ENCODE measurements at places on chromosomes 13 and 19. TPM values are rescaled to one million over a fixed set of nuclear protein-coding genes. Genes with fewer than 3 reads are reported as not detected.
A peak's percentile ranks its signal among the peaks of the same experiment; 100 is the strongest.

GRCh38 chr19:13938301-13939064 lies at the start of gene PODNL1:
PODNL1 (minus strand) TSS chr19:13938417; CDS start chr19:13938181, 236 bp downstream.
- peaks cover 24% of the 10 kb centered on the region for H3K27me3 ChIP-seq
- H3K4me3 ChIP-seq, result no peak within 1 kb of the TSS
- DNase-seq, result no peak
- H3K36me3 ChIP-seq, result no peaks in the 10 kb centered on the region
- no peaks in the 10 kb centered on the region for H3K4me1 ChIP-seq

- H3K4me3 ChIP-seq, result no peak overlapping the region
- no peaks in the 10 kb centered on the region for H3K27me3 ChIP-seq
- DNase-seq, result no peak
- peaks cover 34% of the 10 kb centered on the region for H3K4me1 ChIP-seq
- H3K27ac ChIP-seq, result no peak overlapping the region
These were observed 50.3 kb upstream of the GPI start for GRCh38 chr19:34314437-34315313.

DNA sequence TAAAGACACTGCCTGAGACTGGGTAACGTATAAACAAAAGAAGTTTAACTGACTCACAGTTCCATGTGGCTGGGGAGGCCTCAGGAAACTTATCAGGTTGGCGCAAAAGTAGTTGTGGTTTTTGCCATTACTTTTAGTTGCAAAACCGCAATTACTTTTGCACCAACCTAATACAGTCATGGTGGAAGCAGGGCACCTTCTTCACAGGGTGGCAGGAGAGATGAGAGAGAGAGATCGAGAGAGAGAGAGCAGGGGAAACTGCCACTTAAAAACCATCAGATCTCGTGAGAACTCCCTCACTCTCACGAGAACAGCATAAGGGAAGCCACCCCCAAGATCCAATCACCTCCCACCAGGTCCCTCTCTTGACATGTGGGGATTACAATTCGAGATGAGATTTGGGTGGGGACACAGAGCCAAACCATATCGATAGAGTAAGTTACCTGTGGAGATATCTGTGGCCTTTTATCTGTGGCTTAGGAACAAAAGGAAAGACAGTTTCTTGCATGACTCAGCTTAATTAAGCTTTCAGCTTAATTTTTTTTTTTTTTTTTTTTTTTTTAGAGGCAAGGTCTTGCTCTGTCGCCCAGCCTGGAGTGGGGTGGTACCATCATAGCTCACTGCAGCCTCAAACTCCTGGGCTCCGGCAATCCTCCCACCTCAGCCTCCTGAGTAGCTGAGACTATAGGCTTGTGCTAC lies 7.6 kb upstream of the CABP5 start:
- H3K27me3 ChIP-seq, result no peaks in the 10 kb centered on the region
- H3K36me3 ChIP-seq, result peaks cover 29% of the 10 kb centered on the region
- no peaks in the 10 kb centered on the region for H3K4me1 ChIP-seq

DNA sequence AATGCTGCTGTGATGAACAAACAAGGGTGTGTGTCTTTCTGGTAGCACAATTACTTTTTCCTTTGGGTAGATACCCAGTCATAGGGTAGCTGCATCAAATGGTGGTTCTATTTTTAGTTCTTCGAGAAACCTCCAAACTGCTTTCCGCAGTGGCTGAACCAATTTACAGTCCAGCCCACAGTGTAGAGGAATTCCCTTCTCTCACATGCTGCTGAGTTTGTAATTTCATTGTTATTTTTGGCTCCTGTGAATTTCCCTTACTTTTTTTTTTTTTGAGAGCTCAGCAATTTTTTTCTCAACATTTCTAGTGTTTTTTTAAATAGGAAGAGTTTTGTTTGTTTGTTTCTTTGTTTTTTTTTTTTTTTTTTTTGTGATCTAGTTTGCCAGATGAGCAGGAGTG lies 37.5 kb upstream of the ADGRE1 start:
- no peaks in the 10 kb centered on the region for H3K36me3 ChIP-seq
- no peak for DNase-seq
- no peaks in the 10 kb centered on the region for H3K4me1 ChIP-seq
- H3K27me3 ChIP-seq, result peaks cover 3% of the 10 kb centered on the region
- no peak overlapping the region for H3K27ac ChIP-seq

DNA sequence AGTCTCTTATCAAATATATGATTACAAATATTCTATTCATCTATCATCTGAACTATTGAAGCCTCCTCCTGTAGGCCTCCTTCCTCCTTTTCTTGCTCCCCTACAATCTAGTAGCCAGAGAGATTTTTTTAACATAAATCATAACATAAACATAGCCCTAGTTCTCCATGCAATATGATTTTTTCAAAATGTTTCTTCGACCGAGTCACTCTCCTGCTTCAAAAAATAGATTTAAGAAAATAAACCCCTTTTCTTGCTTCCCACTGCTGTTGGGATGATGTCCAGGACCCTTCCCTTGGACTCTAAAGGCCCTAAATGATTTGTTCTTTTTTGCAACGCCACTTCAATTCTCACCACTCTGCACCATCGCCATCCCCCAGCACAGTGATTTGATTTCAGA lies 319.7 kb upstream of the TSHZ3 start:
- H3K27me3 ChIP-seq, result no peaks in the 10 kb centered on the region
- no peak overlapping the region for H3K27ac ChIP-seq
- DNase-seq, result no peak
- no peaks in the 10 kb centered on the region for H3K36me3 ChIP-seq
- H3K4me3 ChIP-seq, result no peak overlapping the region
- H3K4me1 ChIP-seq, result no peaks in the 10 kb centered on the region

GRCh38 chr13:70736622-70737317 lies 628.5 kb upstream of the KLHL1 start:
- H3K27ac ChIP-seq, result no peak overlapping the region
- no peaks in the 10 kb centered on the region for H3K36me3 ChIP-seq
- H3K27me3 ChIP-seq, result no peaks in the 10 kb centered on the region

GRCh38 chr13:86840250-86841191 lies 830.6 kb upstream of the SLITRK5 start:
- no peak overlapping the region for H3K4me3 ChIP-seq
- no peak overlapping the region for H3K27ac ChIP-seq
- H3K27me3 ChIP-seq, result no peaks in the 10 kb centered on the region
- H3K36me3 ChIP-seq, result no peaks in the 10 kb centered on the region
- no peaks in the 10 kb centered on the region for H3K4me1 ChIP-seq

GRCh38 chr13:111422348-111422747 lies 101.9 kb downstream of the TEX29 start:
- H3K27ac ChIP-seq, result no peak overlapping the region
- DNase-seq, result no peak
- H3K4me1 ChIP-seq, result no peaks in the 10 kb centered on the region
- no peak overlapping the region for H3K4me3 ChIP-seq
- H3K36me3 ChIP-seq, result no peaks in the 10 kb centered on the region

GRCh38 chr13:51704399-51705313 lies 99.3 kb downstream of the DHRS12 start:
- no peaks in the 10 kb centered on the region for H3K4me1 ChIP-seq
- H3K27me3 ChIP-seq, result no peaks in the 10 kb centered on the region
- H3K27ac ChIP-seq, result no peak overlapping the region
- DNase-seq, result no peak

- no peaks in the 10 kb centered on the region for H3K4me1 ChIP-seq
- no peaks in the 10 kb centered on the region for H3K36me3 ChIP-seq
- H3K4me3 ChIP-seq, result no peak overlapping the region
These were observed 1419.4 kb upstream of the SPRY2 start for GRCh38 chr13:81760316-81760715.

DNA sequence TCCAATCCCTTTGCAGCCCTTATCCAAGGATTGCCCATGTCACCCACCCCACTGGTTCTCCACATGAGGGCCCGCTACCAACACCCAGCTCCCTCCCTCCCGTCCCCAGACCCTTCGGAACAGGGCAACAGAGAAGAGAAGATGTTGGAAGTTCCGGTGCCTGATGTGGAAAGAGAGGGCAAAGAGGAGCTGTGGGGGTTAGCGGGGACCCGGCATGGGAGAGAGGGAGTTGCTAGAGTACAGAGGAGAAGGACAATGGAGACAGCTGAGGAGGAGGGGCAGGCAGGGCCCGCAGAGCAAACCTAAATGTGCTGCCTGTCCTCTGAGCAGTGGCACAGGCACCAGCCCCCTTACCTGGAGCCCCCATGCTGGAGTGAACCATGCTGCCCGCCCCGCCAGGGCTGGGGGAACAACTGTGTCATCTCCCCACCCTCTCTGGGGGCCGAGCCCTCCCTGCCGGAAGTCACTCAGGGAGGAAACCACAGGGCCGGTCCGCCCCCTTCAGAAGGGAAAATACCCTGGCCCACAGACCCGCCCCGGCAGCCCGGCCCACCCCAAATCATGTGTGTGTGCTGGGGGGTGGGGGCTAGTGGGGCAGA lies at the start of gene POU2F2:
POU2F2 (minus strand) TSS at position 417 of the 599 bp plus-strand sequence; CDS start at position 382, 35 bp downstream.
- H3K4me1 ChIP-seq, result peaks cover 13% of the 10 kb centered on the region
- peak; percentile 23 for DNase-seq
- peak within 1 kb of the TSS; percentile 45 for H3K4me3 ChIP-seq
- H3K27me3 ChIP-seq, result peaks cover 38% of the 10 kb centered on the region
- no peak within 1 kb of the TSS for H3K27ac ChIP-seq

- DNase-seq, result peak; percentile 55
- H3K4me1 ChIP-seq, result peaks cover 88% of the 10 kb centered on the region
- H3K36me3 ChIP-seq, result no peaks in the 10 kb centered on the region
- H3K27ac ChIP-seq, result peak overlapping the region; percentile 88
These were observed 36.8 kb downstream of the ACTN4 start for GRCh38 chr19:38684078-38684861.

DNA sequence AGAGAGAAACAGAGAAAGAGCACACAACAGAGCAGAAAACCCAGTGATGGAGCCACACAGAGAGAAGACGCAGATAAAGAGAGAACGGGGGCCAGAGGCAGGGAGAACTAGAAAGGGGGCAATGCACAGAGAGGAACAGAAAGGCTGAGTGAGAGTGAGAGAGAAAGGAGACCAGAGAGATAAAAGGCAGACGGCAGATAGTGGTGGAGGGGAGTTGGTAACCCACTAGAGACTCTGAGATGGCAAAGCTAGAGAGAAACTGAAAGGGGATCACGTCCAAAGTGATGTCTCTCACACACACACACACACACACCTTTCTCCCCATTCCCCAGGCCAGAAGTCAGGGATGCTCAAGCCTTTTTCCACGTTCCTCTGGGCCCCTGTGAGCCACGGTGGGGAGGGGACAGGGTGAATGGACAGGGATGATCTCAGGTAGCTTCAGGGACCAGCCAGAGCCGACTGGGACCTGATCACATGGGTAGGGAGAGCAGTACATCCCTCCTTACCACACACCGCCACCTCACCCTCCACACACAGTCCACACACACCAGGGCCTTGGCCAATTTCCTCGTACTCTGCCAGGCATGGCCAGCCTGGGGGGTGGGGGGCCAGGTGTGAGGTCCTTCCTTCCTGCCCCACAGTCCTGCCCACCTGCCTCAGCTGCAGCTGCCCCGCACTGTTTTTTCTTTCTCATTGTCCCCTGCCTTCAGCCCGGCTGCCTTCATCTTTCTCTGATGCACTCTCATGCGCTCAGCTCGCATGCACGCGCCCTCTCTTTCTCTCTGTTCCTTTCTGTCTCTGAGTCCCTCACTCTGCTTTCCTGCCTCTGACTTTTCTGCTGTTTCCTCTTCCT lies 22.5 kb upstream of the POU2F2 start:
- H3K27me3 ChIP-seq, result peaks cover 12% of the 10 kb centered on the region
- H3K27ac ChIP-seq, result no peak overlapping the region
- DNase-seq, result no peak
- no peak overlapping the region for H3K4me3 ChIP-seq
- no peaks in the 10 kb centered on the region for H3K4me1 ChIP-seq

DNA sequence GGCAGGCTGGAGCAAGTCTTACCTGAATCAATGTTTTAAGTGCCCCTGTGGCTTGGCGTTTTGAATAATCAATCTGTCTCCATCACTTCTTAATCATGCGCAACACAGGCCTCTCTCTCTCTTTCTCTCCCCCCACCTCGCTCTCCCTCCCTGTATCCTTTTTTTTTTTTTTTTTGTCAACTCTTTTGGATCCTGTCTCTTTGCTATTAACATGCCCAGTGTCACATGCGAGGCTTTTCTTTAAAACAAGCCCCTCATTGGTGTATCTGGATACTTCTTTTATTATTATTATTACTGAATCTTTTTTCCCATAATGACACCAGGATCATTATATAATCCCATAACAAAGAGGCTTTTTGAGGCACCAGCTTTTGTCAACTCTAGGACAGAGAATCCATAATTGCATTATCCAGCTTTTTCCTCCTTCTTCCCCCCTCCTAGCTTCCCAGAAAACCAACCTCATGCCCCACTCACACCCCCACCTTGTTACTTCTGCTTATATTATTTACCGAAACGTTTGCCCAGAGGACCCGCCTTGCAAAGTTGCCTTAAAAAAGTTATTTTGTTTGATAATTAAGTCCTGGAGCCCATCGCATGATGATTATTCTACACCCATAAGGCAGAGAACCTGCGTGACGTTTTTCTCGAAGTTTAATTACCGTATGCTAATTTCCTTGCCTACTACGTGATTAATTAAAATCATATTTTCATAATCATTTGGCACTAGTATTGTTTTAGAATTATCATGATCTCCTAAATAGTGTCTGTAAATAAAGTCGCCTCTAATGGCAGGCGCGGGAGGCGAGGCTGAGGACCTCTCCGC lies 148.1 kb upstream of the ZNF536 start:
- peaks cover 31% of the 10 kb centered on the region for H3K4me1 ChIP-seq
- H3K36me3 ChIP-seq, result no peaks in the 10 kb centered on the region
- DNase-seq, result no peak

DNA sequence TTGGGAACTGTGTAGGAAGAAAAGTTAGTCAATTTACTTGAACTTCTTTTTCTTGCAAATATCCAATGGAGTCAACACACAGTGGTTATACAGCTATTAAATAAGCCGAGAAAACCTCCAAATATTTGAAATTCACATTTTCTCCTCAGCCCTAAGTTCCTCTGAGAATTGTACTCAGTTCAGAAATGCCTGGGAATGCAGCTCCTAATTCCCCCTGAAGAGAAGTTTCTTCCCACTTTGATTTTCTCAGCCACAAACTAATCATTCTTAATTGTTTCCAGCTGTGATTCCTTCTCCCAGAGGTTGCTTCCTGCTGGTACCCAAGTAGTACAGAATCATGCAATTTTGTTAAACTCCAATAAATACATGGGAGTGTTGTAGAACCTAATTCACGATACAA lies 246.1 kb upstream of the MIR17HG start:
- H3K4me3 ChIP-seq, result no peak overlapping the region
- H3K4me1 ChIP-seq, result no peaks in the 10 kb centered on the region
- H3K27me3 ChIP-seq, result peaks cover 4% of the 10 kb centered on the region
- H3K36me3 ChIP-seq, result no peaks in the 10 kb centered on the region
- DNase-seq, result no peak
- no peak overlapping the region for H3K27ac ChIP-seq

DNA sequence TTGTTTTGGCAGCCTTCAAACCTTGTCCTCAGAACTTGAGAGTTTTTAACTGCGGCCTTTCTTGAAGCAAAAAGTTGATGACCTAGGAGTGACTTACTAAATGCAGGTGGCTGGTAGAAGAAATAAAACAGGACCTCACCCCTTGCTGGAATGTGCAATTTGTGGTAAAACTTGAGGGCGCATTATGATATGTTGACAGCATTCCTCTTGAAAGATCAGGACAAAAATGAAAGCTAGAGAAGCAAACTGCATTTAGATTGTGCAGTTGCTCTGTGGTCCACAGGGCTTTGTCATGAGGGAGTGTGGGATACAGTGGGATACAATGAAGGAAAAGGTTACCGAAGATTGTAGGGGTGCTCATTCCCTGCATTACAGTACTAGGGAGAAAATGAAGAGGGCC lies 504.2 kb downstream of the GPC6 start:
- H3K27me3 ChIP-seq, result no peaks in the 10 kb centered on the region
- H3K27ac ChIP-seq, result no peak overlapping the region
- H3K36me3 ChIP-seq, result no peaks in the 10 kb centered on the region
- no peaks in the 10 kb centered on the region for H3K4me1 ChIP-seq

- H3K4me1 ChIP-seq, result no peaks in the 10 kb centered on the region
- DNase-seq, result no peak
- no peak overlapping the region for H3K4me3 ChIP-seq
These were observed 88.3 kb downstream of the DHRS12 start for GRCh38 chr13:51715613-51716012.

Gene PCSK4
- 1.4 TPM for total RNA-seq

Gene ZNF709
- total RNA-seq, result 1.9 TPM

Gene CFAP97D2
- not detected for total RNA-seq

Gene DMWD
- total RNA-seq, result 78.1 TPM

Gene LRG1
- total RNA-seq, result 0.07 TPM

Gene C19orf33
- total RNA-seq, result 4.6 TPM

All from heart right ventricle (tissue), 16 donors.